NAMALWA (cell line): ENCODE measurements at places on chromosomes 2 and 18.

DNA sequence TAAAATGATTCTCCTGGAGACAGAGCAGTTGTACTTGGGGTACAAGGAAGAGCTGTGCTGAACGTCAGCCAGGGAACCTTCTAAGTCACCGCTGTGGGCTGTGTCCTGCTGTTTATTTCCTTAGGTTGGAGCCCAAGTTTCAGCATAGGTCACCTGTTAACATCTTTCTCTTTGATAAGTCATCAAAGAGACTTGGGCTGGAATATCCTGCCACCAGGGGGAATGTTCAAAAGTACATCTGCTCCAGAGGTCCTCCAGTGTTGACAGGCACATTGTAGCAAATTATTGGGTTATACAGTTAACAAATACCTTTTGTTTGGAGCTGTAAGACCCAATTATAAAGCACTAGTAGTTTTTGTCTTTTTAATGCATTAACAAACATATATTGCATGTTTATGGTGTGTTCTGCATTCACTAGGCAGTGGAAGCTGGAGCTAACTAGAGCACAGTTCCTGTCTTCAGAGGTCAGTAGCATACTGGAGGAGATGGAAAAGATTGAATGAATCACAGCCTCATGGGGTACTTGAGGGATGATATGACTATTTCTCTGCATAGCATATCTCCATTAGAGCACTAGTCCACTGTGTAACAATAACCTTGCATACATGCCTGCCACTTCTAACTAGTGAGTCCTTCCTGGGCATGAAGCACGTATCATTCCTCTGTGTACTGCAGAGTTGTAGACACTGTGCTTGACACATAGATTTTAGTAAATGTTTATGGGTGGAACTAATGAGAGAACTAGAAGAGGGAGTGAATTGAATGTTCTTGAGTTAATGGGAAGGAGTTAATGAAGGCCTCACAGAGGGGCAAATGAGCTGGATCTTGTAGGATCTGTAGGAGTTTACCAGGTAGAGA, 182.1 kb downstream of the AGAP1 start:
- no peak for DNase-seq

DNA sequence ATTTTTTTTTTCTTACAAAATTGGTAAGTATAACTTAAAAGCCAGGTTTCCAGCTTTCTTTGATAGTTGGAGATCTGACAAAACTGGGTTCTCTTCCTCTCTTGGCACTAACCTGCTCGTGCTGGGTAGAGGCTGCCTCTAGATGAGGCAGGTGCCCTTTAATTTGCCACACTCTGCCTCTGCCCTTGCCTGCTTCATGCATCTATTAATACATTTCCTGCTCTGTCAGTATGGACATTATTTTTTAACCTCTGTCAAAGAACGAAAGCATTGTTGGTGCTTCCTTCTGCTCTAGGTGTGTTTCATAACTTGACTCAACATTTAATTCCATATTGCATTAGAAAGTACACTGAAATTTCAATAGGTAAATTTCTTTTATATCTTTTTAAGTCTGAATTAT, 490.7 kb upstream of the ZEB2 start:
- DNase-seq, result no peak

GRCh38 chr2:196954001-196954400, 27.5 kb upstream of the PGAP1 start:
- DNase-seq, result no peak

DNA sequence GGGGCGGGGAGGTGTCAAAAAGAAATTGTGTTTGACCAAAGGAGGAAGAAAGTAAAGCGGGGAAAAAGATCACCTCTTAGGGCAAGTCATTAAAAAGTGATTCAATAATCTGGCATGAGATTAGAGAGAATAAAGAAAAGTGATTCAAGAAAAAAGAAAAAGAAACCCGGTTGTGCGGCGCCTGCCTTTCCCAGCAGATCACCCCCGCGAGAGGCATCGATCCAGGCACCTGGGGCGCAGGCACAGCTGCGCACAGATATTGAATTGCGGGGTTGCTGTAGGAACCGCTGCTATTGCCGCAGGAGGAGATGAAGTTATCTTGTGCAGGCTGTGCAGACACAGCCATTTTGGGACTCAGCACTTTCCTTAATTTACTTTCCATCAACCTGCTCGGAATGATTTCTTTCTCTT, 71.2 kb downstream of the PLB1 start:
- DNase-seq, result no peak

DNA sequence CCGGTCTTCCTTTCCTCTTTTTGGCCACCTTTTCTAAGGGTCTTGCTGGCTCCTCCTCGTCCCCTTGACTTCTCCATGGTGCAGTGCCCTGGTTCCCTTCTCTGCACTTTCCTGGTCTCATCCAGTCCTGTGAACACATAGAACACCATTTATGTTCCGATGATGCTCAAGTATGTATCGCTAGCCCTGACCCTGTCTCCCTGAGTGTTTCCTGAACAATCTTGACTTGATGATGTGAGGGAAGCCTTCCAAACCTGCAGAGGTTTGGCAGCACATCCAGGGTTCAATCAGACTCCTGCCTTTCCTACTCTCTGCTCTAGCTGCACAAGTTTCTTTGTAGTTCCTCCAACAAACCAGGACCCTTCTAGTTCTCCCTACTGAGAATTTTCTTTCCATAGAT, 132.1 kb downstream of the RGPD3 start:
- no peak for DNase-seq

- DNase-seq, result no peak
These were observed 2.1 kb upstream of the PPP1CB start for GRCh38 chr2:28749526-28749925.

GRCh38 chr18:40925071-40925541, 1029.9 kb upstream of the PIK3C3 start:
- no peak for DNase-seq

DNA sequence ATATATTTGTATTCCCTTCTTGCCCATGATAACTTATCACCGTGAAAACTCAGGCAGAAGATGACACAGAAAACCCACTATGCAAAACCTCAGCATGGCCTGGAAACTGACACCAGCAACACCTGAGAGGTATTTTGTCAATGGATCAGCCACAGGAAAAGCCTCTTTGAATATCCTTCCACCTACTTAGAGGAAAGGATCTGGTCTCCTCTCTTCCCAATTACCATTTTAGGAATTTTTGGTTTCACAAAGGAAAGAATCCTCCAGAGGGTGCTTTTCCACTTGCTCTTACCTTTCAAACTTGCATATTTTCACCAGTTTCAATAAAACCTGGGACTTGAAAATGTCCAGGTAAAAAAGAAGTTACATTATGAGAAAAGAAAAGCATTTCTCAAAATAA, 20.0 kb upstream of the MEIS1 start:
- no peak for DNase-seq

DNA sequence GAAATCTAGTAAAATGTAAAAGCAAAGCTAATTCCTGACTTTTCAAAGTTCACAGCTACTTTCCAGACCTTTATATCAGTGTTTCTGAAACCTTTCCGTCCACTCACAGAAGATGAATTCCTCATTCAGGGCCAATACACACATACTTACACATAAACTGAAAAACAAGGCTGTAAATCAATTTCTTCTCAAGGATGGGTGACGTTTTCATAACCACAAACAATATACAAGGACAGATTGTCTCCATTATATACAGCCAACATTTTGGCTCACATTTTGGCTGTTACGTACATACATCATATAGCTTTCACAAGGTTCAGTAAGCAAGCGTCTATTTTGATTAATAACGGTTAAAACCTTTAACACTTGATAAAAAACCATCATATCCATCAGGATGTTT, 1.4 kb downstream of the RPRD1A start:
- DNase-seq, result peak; percentile 22

GRCh38 chr2:124482044-124482443, 457.0 kb downstream of the CNTNAP5 start:
- no peak for DNase-seq

DNA sequence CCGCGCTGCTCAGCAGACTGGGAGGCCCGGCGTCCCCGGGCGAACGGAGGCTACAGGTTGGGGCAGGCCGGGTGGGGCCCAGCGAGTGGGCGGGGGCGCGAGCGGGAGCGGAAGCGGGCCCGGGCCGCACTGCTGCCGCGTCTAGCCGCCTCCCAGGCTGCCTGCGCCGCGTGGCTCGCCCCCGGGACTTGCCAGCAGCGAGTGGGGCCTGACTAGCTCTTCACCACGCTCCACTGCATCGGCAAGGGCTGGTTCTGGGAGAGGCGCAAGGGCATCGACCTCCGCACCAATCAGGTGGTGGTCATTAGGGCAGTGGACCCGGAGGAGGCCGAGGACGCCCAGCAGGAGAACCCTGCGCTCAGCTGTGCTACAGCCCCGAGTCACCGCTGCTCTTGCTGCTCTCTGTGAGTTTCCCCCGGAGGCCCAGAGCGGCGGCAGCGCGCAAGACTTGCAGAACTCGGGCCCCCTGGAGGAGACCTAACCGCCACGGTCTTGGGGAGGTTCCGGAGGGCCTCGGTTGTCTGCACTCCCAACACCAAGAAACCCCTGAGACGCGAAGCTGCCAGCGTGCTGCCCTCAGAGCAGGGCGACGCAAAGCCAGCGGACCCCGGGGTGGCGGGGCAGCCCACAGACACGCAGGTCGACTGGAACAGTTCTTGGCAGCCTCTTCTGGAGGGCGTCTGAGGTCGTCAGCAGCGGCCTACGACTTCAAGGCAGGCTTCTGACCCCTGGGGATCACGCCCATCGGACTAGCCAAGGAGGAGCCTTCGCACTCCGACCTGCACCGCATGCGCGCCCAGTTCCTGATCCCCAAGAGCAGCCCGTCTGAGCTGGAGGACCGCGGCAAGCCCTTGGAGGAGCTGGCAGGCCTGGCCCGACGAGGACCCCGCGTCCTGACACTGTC, 27.2 kb upstream of the PTPN2 start:
- no peak for DNase-seq

GRCh38 chr2:171390941-171391516, 42.8 kb downstream of the METTL8 start:
- DNase-seq, result no peak

GRCh38 chr2:172711110-172711509, 24.5 kb upstream of the RAPGEF4 start:
- no peak for DNase-seq

DNA sequence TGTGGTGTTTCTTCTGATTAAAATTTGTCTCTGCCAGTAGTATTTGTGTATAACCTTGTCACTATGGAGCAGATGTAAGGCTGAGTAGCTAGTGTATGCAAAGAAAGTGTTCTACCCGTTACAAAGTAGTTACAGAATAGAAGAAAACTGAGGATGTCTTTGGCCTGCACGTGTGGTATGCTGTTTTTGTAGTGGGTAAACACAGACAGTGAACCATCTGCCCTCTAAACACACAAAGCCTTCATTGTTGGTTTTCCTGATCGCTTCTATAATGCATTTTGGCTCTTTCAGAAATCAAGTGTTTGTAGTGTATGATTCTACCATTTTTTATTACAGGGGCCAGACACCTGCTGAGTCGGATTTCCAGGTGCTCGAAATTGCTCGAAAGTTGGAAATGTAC, 61.5 kb downstream of the FARP2 start:
- no peak for DNase-seq

GRCh38 chr2:29212009-29212408, 96.8 kb downstream of the CLIP4 start:
- DNase-seq, result no peak

DNA sequence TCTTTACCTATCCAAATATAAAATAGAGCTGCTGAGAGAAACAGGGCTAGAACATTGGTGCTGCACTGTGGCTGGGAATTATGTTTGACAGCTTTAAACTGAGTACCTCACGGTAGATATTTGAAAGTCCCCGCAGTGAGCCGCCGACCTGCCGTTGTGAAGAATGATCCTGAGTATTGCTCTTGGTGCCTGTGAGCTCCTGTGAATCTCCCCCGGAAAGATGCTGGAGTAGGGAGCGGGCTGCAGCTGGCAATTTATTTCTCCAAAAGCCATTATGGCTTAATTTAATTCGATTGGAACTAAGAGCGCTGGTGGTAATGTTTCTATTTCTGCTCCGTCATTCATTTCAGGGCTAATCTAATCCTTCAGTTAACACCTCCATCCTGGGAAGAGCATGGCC, 129.4 kb upstream of the TPO start:
- DNase-seq, result no peak

GRCh38 chr2:203399031-203399430, 70.8 kb downstream of the ABI2 start:
- DNase-seq, result no peak

DNA sequence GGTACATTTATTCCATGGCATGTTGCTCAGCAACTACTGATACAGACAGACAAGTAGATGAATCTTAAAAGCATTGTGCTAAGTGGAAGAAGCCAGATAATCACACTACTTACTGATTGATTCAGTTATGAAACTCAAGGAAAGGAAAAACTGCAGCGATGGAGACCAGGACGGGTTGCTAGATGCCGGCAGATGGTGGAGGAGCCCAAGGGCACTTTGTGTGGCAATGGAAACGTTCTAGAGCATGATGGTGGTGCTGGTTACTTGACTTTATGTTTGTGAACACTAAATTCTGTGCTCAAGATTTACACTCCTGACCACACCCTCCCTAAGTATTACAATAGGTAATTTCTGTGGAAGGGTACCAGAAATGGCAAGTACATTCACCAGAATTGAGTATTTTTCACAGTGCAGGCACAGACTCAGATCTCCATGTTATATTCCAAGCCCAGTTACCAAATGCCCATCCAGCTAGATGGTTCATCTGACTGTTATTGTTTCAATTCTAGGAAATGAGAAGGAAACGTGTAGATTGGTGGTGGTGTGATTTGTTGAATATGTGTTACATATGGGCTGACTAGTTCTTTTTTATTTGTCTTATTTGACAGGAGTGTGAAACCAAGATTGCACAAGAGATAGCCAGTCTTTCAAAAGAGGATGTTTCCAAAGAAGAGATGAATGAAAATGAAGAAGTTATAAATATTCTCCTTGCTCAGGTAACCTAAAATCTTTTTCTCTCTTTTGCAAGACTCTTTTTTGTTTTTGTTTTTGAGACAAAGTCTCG, 55.1 kb downstream of the RALBP1 start:
- DNase-seq, result no peak

- no peak for DNase-seq
These were observed 37.3 kb downstream of the ST3GAL5 start for GRCh38 chr2:85851253-85852151.

DNA sequence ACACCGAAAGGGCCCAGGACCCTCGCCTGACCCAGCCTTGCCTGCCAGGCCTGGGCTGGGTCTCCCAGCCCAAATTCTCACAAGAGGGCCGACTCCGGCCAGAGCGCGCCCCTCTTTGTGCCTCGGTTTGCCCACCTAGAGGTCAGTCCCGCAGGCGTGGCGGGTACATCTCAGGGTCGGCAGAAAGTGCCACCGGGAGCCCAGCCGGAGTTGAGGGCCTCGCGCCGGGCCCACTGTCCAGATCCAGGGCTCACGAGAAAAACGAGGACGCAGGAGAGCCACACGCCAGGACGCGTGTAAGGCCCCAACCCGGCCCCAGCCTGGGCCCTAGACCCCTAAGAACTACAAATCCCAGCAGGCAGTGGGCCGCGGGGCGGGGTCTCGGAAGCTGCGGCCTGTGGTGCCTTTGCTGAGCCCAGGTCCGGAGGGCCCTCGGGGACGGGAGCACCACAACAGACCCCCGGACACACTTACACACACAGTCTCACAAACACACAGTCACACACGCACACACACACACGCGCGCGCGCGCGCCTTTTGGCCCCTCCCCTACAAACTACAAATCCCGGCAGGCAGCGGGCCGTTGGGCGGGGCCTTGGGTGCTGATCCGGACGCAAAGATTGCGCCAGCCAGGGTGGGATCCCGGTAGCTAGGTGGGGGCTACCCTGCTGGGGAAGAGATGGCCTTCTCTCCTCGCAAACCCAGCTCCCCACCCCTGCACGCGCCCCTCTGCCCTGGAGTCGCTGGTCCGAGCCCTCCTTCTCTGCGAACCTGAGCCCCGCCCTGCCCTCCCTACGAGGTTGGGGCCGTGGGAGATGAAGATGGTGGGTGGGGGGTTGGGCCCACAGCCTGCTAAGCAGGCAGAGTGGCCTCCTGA, at the start of gene SH2D6:
SH2D6 (plus strand) TSS at position 583 of the 877 bp plus-strand sequence. CDS start 10,752 bp downstream, outside the sequence.
- peak; percentile 89 for DNase-seq

GRCh38 chr2:181954538-181954883, 31.1 kb upstream of the PPP1R1C start:
- DNase-seq, result no peak
